GM04504 (cell line): ENCODE measurements at places on chromosomes 6 and 20.
A peak's percentile ranks its signal among the peaks of the same experiment; 100 is the strongest.

GRCh38 chr6:127207591-127208120 lies 59.0 kb upstream of the RNF146 start:
- no peak for DNase-seq

- no peak for DNase-seq
Observed at GRCh38 chr6:143747347-143747842, 69.6 kb downstream of the PHACTR2 start.

DNA sequence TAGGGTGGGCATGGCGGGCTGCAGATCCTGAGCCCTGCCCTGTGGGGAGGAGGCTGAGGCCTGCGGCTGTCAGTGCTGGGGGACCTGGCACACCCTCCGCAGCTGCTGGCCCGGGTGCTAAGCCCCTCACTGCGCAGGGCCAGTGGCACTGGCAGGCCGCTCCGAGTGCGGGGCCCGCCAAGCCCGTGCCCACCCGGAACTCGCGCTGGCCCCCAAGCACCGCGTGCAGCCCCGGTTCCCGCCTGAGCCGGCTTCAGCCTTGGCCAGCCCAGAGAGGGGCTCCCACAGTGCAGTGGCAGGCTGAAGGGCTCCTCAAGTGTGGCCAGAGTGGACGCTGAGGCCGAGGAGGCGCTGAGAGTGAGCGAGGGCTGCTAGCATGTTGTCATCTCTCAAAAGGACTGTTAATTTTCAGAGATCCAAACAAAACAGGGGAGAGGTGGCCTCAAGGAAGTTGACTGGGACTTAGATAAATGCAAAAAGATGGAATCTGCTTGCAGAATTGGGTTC lies 74.5 kb upstream of the RBM24 start:
- no peak for DNase-seq

GRCh38 chr6:39893286-39893685 lies 41.0 kb downstream of the MOCS1 start:
- DNase-seq: no peak

- peak; percentile 76 for DNase-seq
Observed at GRCh38 chr6:57257911-57258541, 35.9 kb upstream of the RAB23 start.

GRCh38 chr6:144710207-144710606 lies 425.1 kb downstream of the UTRN start:
- peak; percentile 79 for DNase-seq

- DNase-seq: no peak
Observed at GRCh38 chr6:156919370-156919769, 142.2 kb downstream of the ARID1B start.

GRCh38 chr6:12009876-12010634 lies 2.1 kb upstream of the HIVEP1 start:
- DNase-seq: no peak

DNA sequence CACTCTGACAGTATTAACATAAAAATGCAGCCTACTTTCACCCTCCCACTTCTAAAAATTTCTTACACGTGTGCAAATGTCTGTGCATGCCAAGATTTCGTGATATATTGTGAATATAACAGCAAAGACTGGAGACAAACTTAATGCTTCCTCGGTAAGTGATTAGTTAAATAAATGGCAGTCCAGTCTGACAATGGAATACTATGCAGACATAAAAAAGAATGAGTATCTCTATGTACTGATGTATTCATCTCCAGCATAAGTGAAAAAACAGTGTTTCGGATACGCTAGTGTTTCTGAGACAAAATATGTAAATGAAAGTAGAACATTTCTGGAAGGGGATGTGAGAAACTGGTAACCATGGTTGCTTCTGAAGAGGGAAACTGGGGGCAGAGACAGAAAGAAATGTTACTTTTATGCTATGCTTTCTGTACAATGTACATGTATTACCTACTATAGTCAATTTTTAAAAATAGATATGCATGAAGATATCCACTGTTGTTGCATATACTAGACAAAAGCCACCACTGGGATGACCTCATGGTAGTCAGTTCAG lies 7.0 kb downstream of the SLC22A23 start:
- no peak for DNase-seq

DNA sequence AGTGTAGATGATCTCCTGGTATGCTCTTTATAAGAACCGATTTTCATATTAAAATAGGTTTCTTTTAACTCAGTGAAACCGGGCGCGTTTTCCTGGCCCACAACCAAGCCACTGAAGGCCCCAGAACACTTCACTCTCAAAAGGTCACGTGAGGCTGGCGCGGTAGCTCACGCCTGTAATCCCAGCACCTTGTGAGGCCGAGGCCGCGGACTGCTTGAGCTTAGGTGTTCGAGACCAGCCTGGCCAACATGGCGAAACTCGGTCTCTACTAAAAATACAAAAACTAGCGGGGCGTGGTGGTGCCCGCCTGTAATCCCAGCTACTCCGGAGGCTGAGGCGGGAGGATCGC lies 402 bp upstream of the TAF8 start:
- DNase-seq: no peak

- peak; percentile 11 for DNase-seq
Observed at GRCh38 chr6:5729080-5729434, 277.7 kb downstream of the NRN1 start.

- no peak for DNase-seq
Observed at GRCh38 chr6:122429323-122429722, 29.9 kb downstream of the HSF2 start.

- no peak for DNase-seq
Observed at GRCh38 chr20:41408156-41408794, 41.7 kb upstream of the EMILIN3 start.

DNA sequence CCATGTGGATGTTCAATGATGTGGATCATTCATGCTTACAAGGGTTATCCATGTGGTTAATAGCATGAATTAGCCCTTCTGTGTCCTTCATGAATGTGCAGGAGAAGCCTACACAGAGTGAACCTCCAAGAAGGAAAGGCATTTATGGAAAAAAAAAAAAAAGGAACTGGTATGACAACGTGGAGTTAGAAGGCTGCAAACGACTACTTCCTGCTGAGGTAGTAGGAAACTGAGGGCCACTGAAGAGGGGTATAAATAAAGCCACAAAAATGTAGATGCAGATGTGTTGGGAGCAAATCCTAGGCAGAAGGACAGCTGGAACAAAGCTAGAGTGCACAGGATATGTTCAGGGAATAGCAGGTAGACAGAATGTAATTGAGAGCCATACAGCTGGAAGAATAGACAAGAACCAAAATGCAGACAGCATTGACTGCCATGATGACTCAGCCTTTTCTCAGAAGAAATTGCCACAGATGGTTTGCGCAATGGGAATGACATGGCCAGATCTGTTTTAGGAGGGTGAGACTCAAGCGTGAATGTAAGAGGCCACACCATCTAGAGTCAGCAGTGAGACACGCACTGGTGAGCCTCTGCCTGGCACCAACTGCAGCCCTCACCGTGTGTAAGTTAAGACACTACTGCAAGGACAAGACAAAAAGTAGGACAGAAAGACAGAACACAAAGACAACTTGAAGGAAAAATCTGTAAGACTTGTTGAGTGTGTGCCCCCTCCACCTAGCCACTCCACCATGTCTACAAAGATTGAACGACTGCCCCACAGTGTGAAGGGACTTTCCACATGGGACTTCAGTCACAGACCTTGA lies 79.8 kb downstream of the KIF13A start:
- DNase-seq: peak; percentile 99

GRCh38 chr20:23626040-23626620 lies 11.6 kb downstream of the CST3 start:
- DNase-seq: no peak

GRCh38 chr6:156931283-156931682 lies 154.1 kb downstream of the ARID1B start:
- DNase-seq: no peak

- no peak for DNase-seq
Observed at GRCh38 chr20:2509468-2509781, 710 bp upstream of the ZNF343 start.

GRCh38 chr6:3439961-3440360 lies 16.9 kb downstream of the SLC22A23 start:
- DNase-seq: no peak

DNA sequence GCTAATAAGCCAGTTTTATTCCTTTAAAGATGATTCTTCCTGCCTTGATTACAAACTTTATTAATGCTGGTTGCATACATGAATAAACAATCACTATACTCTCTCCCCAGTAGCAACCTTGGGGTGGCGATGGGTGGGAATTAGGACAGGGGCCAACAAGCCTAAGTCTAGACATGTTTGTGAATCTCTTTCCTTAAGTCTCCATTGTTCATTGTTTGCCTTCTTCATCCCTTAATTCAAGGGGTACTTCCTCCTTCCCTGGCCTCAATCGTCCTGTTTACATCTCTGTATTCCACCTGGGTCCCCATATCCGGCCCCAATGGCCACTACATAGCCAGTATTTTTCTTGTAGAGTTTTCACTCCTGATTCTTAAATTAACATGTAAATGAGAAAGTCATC lies 66.0 kb downstream of the ARHGAP18 start:
- DNase-seq: no peak

GRCh38 chr20:12825226-12825595 lies 183.6 kb upstream of the SPTLC3 start:
- DNase-seq: no peak

- DNase-seq: no peak
Observed at GRCh38 chr6:128532827-128533226, 12.4 kb upstream of the PTPRK start.

- no peak for DNase-seq
Observed at GRCh38 chr6:138031850-138032249, 75.4 kb downstream of the PERP start.

DNA sequence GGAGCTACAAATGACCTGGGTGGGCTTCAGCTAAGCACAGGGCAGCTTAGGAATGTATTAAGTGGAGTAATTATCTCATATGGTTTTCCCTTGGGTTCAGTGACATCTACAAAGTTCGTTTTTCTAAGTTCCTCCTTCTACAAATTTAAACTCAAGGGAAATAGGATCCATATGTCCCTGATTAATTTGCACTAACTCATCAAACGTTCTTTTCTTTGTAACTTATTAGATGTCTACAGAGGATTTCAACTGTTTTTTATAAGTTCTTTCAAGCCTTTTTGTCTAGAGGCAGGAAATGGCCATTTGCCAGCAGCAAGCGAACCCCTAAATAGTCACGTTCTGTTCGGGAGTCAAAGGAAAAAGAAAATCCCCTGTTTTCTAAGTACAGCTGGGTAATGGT lies 1060.3 kb downstream of the KIF16B start:
- no peak for DNase-seq

DNA sequence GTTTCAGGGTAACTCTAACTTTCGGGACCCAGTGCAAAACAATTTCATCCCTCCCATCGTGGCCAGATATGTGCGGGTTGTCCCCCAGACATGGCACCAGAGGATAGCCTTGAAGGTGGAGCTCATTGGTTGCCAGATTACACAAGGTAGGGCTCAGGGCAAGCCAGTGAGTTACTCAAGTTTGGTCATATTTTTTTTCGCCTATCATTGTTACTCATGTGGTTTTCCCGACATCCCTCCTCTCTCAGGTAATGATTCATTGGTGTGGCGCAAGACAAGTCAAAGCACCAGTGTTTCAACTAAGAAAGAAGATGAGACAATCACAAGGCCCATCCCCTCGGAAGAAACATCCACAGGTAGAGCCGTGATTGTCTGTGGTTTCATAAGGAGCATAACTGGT lies 58.2 kb downstream of the DCBLD1 start:
- no peak for DNase-seq

DNA sequence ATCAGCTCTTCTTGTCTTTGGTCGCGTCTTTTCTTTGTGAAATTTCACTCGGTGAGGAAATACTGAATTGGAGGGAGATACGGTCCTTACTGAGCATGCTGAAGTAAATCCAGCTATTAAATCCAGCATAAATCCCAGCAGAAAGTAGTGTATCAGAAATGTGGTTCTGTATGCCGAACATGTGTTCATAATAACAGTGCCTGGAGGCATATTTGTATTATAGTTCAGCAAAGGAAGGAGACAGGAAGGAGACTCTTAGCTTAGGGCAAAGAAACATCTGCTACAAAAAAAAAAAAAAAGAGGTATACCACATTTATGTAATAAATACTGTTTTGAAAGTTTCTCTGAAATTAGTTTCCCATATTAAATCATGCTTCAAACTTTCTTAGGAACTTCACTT lies 211.8 kb downstream of the PLCB4 start:
- DNase-seq: peak; percentile 46

- DNase-seq: no peak
Observed at GRCh38 chr6:25326960-25327359, 47.8 kb downstream of the CARMIL1 start.

GRCh38 chr20:47054506-47054905 lies 159.9 kb downstream of the EYA2 start:
- DNase-seq: no peak

GRCh38 chr6:120935908-120936307 lies 398.4 kb downstream of the TBC1D32 start:
- DNase-seq: no peak

GRCh38 chr20:10876558-10876957 lies 202.8 kb upstream of the JAG1 start:
- no peak for DNase-seq
